ENCODE measurements at places on chromosomes 13 and 19.

- no peak for DNase-seq
These were observed 382.2 kb downstream of the FGF9 start for GRCh38 chr13:22053053-22053452.

DNA sequence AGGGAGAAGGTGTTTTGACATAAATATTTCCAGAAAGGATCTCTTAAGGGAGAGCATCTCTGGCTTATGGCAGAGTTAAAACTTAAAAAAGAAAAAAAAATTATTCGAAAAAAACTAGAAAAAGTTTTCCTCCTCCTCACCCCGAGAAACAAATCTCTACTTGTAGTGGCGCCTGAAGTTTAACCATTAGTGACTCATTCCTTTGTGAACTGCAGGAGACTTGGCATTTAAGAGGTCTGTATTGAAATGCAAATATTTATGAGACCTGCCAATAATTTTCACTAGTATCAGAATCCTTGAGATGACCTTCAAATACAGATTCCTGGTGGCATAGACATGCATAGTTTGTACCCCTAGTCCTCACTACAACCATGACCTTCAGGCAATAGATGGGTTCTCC is 64.9 kb upstream of the MED4 start:
- DNase-seq: no peak

- no peak for DNase-seq
These were observed 9.0 kb upstream of the TNFRSF19 start for GRCh38 chr13:23561261-23561660.

DNA sequence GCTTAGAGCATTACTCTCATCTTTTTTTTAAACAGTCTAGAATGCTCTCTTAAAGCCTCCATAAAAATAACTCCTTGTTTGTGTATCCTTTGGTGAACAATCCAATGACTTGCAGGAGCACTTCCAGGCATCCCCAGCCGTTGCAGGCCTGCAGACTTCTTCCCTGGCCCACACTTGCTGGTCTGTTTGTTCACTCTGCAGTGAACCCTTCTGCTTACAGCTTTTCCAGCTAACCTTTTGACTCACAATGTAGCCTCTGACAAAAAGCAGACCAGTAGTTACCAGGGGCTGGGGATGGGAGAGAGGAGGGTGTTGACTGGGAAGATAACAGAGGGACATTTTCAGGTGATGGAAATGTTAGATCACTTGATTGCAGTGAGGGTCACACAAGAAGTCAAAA is 9.1 kb downstream of the GPR42 start:
- no peak for DNase-seq

DNA sequence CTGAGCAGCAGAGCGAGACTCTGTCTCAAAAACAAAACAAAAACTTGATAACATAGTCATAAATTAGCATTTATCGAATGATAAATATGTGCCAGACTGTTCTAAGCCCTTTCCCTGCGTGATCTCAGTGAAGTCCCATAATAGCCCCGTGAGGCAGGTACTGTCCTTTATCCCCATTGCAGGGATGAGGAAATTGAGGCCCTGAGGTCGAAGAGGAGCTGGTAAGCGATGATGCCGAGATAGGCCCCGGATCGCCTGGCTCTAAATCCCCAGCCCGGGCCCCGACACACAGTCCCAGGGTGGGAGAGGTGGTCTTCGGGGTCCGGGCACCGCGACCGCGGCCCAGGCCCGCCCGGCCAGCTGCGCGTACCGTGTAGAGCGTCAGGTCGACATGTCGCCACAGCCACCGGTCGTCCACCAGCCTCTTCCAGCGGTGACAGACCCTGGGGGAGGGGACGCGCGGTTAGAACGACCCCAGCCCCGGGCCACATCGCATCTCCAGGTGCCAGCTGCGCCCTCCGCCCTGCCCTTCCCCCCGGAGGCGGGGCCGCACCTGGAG is 625 bp downstream of the FBXL12 start:
- no peak for DNase-seq

DNA sequence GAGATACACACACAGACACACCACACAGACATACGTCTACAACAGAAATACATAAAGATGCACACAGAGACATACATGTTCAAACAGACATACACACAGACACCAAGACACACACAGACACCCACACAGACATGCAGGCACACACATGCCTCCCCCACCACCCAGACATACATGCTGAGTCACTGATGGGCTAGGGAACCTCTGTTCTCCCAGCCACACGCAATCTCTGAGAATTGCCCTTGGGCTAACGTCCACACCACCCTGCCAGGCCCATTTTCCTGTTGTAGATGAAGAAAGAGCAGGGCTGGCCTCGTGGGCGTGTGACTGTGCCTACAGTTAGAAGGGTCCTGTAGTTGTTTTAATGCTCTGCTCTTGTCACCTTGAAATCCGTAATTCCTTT is 261.9 kb downstream of the KCNRG start:
- no peak for DNase-seq

DNA sequence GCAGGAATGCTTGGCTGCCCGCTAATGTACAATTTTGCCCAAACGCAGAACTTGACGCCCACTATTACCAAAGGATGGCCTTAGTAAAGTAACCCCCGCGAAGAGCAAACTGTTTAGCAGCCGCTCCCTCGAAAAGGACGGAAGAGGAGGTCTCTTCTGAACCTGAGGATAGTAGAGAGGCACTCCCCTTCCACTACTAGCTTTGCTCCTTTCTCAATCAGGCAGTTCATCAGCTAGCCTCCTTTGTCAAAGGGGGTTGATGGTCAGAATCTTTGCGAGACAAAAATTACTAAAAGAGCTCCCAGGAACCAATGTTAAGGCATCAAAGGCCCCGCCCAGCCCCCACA is 534 bp downstream of the CAB39L start:
- no peak for DNase-seq

GRCh38 chr13:57644106-57644505 is 12.6 kb downstream of the PCDH17 start:
- no peak for DNase-seq

- no peak for DNase-seq
These were observed 10.1 kb downstream of the RGCC start for GRCh38 chr13:41467425-41467945.

DNA sequence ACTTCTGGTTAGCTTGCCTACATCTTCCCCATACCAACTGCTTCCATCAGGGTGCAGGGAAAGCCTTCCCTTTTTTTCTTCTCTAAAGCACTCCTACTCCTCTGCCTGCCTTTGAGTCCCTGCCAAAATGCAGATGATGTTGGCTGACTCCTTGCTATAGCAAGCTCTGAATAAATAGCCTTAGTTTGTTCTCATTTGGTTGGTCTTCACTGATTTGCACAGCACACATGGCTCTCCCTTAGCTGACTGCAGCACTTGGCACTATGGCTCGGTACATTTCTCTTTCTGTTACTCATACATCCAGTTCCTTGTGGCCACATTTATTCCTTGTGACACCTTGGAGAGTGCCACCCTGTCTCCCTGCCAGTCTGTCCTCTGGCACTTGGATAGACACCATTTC is 249.8 kb downstream of the DCLK1 start:
- no peak for DNase-seq

GRCh38 chr19:46478356-46478986 is 7.1 kb upstream of the PNMA8A start:
- DNase-seq: no peak

DNA sequence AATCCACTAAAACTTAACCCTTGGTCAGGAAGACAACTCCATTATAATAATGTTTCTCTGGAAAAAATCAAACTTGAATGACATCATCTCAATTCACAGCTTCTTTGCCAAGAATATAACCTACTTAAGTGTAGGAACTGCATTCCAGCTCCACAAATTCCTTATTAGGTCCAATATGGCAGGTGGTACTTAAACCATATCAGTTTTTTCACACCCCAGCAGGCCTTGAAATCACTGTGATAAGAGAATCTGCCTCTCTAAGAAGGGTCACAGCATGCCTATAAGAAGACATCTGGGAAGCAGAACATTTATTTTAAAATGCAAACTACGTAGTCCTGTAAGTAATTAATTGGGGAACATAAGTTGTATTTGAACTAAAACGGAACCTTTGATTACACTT is 687.8 kb downstream of the DIAPH3 start:
- DNase-seq: no peak

GRCh38 chr19:33388725-33389420 is 15.4 kb downstream of the CEBPG start:
- no peak for DNase-seq

DNA sequence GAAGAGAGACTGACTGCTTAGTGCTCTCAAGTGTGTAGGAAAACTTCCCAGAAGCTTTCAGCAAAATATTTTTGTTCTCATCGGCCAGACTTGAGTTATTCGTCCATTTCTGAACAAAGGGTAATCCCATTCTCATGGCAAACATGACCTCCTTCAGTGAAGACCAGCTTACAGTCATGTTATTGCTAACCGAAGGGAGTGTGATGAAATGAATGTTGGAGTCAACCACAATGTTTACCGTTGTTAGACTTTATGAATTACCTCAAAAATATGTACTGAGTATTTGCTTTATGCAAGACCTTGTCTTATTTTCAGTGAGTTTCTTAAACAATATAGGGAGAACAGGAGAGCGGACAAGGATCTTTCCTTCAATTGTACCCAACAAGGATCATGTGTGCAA is 228.6 kb downstream of the LMO7 start:
- DNase-seq: no peak

GRCh38 chr19:14166999-14167575 is 30.7 kb upstream of the ASF1B start:
- DNase-seq: no peak

DNA sequence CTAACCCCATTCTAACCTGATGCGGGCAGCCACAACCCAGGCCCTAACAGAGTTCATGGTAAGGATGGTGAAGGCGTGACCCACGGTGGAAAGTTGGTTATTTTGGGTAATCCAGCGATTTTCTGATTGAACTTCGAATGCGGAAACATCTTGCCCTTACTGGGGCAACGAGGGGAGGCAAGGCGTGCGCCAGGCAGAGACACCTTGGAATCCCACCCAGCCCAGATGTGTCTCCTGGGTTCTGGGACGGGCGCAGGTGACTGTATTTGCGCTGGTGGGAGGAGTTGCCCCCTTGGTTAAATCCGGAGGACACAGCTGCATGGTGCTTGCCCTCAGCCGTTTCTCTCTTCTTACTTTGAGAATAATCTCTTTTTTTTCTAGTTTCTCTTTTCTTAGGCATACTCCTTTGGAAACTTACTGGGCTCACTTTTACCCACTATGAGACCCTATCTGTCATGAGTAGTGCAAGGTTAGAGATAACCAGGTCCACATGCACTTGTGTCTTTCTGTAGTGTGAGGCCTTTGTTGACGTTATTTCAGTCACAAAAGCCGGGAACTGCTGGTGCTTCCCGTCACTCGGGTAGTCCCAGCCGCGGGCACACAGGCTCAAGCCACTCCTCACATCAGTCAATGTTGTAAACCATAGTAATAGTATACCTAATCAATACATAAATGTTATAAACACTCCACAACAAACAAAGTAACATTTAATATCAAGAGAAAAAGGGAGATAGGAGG is 81.5 kb downstream of the ATP11A start:
- DNase-seq: no peak

GRCh38 chr13:100235311-100235901 is 146.5 kb downstream of the PCCA start:
- no peak for DNase-seq

GRCh38 chr13:60981407-60981806 is 434.2 kb downstream of the PCDH20 start:
- no peak for DNase-seq

DNA sequence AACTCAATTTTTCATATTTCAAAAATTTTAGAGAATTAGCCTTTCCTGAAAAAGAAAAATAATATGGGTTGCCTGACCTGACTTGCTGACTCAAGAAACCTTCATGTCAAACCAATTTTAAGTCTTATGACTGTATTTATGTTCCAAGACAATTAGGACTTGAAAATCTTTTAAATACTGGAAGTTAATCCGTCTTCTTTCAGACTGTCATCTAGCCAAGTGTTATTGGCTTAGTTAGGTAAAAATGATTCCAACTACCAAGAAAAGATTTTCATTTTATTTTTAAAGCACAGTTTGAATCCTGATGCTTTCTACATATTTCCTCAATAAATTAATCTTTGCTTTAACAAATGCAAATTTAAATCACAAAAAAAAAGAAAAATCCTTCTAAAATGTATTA is 337.6 kb downstream of the SLITRK6 start:
- DNase-seq: no peak

DNA sequence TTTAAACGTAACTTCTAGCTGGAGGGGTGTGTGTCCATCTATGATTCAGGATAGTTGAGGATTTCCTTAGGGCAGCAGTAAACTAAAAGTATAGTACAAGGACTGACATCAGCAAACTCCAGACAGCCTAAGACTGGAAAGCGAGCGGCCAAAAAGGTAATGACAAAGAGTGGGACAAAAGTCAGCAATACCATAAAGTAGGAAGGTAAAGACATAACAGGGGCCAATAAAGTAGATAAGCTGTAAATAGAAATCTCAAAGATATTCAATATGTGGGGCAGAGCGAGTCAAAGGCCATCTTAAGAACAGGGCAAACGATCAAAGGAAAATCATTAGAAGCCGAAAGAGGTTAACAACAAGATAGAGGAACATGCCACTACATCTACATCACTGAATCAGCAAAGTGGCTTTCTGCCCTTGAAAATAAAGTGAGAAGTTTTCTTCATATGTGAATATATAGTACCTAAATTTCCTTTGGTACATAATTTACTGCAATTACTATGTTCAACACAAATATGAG is 167.2 kb downstream of the DIAPH3 start:
- no peak for DNase-seq

GRCh38 chr19:18412610-18413239 is 6.5 kb upstream of the SSBP4 start:
- DNase-seq: no peak

DNA sequence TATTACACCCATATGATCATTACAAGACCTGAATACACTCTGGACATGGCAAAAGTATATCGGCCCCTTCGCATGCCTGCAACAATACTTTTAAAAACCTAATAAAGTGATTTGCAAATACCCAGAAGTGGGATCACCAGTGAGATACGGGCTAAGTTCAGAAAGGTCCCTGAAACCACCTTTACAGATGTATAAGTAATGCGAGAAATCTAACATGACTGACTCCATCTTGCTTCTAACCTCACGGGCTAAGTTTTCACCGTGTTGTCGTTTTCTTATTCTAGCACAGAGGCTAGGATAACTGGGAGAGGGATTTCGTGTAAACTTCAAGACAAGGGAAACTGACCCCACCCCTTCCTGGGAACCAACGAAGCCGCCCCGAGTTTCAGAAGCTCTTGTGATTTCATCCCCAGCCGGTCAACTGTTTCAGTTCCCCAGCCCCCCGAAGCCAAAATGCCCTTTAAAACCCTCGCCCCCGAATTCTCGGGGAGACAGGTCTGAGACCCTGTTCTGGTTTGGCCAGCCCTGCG is 703 bp downstream of the NEK3 start:
- no peak for DNase-seq

- DNase-seq: no peak
These were observed 799 bp downstream of the PVR start for GRCh38 chr19:44644402-44645016.

DNA sequence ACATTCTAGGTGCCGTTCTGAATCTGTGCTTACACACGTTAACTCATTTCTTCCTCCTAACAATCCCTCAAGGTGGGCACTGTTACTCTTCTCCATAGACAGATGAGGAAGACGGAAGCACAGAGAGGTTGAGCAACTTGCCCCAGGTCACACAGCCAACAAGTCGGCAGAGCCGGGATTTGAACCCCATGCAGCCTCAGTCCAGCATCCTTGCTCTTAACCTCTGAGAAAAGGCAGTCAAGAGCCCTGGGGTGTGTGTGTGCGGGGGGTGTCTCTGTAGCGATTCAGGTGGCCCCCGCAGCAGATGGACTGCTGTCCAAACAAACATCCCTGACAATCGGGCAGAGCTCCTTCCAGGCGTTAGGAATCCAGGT is 6.3 kb downstream of the PTPRS start:
- no peak for DNase-seq

GRCh38 chr13:58655086-58655485 is 1023.5 kb downstream of the PCDH17 start:
- DNase-seq: no peak

All from esophagus squamous epithelium (tissue), 5 donors.